LoVo (cell line): ENCODE measurements at places on chromosomes 13 and 19.

- peak; percentile 70 for DNase-seq
Measured at GRCh38 chr19:8158411-8159074, 9.2 kb upstream of the FBN3 start.

DNA sequence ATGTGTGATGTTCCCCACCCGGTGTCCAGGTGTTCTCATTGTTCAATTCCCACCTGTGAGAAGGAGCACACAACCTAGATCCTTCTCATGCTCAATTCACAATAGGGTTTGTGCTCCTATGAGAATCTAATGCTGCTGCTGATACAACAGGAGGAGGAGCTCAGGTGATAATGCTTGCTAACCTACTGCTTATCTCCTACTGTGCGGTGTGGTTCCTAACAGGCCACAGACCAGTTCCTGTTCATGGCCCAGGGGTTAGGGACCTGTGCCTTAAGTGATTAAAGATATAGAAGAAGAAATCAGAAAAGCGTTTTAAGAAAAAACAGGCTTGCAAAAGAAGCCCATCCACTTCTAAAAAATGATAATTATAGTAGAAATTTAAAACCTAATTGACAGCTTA, 17.5 kb downstream of the DLEU7 start:
- no peak for DNase-seq

DNA sequence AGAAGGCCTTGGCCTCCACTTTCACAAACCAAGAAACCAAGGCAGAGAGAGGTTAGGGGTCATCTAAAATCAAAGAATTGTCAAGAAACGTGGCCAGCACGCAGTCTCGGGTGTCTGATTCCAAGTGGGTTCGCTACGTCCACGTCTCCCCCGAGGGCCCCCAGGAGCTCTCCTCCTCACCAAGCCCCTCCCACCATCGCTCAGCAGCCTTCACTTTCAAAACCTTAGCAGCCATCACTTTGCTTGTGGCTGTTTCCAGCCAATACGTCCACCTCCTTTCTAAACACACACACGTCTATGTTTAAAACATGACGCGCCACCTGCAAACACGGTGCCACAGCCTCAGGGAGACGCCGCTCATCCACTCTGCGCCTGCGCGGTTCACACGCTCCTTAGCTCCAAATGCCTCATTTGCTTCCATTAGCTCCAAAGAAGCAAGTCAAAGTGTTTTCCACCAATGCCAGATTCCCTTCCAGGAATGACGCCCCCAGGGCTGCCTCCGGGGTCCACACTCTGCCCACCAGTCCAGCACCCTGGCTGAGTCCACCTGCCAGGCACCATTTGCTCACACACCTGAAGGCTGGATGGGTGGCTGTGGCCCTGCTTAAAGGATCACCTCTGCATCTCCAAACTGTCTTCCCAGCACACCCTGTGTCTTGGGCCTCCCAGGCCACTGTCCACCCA, 5.5 kb downstream of the RASA3 start:
- no peak for DNase-seq

DNA sequence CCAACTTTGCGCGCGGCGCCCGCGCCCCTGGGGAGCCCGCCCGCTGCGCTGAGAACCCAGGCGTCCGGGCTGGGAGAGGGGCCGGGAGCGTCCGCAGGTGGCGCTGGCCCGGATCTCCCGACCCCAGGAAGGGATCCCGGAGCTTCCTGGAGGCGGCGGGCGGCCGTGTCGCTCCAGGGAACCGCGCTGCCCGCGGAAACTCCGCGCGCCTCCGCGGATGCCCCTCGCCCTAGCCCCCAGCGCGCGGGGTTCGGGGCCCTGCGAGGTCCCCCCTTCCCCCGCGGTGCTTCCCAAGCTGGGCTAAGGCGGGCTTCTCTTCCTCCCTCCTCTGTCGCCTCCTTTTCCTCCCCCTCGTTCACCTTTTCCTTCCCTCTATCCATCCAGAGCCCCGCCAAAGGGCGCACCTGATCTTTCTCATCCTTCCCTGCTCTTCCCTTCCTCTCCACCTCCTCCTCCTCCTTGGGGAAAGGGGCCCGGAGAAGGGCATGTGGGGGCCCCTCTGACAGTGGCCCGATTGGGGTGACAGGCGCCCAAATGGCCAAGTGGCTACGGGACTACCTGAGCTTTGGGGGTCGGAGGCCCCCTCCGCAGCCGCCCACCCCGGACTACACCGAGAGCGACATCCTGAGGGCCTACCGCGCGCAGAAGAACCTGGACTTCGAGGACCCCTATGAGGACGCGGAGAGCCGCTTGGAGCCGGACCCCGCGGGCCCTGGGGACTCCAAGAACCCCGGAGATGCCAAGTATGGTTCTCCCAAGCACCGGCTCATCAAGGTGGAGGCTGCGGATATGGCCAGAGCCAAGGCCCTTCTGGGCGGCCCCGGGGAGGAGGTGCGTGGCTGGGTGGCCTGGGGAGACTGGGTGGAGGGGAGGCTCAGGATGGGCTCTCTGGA, 710 bp downstream of the SHD start:
- DNase-seq, result no peak

GRCh38 chr19:53877361-53877766, 4.6 kb upstream of the PRKCG start:
- no peak for DNase-seq

GRCh38 chr19:6003976-6004375, 26.0 kb upstream of the RANBP3 start:
- no peak for DNase-seq

DNA sequence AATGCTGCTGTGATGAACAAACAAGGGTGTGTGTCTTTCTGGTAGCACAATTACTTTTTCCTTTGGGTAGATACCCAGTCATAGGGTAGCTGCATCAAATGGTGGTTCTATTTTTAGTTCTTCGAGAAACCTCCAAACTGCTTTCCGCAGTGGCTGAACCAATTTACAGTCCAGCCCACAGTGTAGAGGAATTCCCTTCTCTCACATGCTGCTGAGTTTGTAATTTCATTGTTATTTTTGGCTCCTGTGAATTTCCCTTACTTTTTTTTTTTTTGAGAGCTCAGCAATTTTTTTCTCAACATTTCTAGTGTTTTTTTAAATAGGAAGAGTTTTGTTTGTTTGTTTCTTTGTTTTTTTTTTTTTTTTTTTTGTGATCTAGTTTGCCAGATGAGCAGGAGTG, 37.5 kb upstream of the ADGRE1 start:
- no peak for DNase-seq

DNA sequence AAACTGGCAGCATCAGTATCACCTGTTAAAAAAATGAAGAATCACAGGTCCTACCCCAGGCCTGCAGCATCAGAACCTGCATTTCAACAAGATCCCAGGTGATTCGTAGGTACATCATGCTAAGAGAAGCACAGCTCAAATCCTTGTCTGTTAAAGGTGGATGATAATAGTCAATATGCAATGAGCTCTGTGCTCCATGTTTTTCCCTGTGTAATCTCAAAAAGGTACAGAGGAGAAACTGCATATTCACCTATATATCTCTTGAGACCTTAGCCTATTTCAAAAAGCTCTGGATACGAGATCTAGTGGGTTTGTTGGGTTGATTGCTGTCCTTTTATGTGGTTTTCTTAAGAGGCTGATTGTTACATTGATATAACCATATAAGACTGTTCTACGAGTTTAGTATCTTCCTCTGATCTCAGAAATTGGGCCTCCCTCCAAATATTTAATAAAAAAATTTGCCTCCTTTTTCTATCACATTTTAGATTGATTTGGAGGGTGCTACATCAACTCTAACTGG, 148.9 kb downstream of the DCT start:
- DNase-seq, result no peak

DNA sequence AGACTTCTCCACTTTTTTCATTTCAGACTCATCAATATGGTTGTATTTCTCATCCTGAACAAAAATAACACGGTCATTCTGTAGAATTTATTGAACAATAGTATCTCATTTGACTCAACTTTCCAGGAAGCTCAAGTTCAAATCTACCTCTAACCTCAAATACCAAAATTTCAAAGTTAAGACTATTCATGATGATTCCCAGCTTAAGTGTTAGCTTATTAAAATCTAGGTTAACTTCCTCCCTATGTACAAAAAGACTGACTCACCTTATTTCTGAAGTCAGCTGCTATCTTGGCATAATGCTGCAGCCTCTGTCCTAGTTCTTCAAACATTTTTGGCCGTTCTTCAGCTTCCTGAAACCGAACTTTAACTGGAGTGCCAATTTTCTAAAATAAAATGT, 23.2 kb downstream of the HSPH1 start:
- DNase-seq, result no peak

- DNase-seq, result no peak
Measured at GRCh38 chr19:51136851-51137551, 5.1 kb upstream of the SIGLEC7 start.

DNA sequence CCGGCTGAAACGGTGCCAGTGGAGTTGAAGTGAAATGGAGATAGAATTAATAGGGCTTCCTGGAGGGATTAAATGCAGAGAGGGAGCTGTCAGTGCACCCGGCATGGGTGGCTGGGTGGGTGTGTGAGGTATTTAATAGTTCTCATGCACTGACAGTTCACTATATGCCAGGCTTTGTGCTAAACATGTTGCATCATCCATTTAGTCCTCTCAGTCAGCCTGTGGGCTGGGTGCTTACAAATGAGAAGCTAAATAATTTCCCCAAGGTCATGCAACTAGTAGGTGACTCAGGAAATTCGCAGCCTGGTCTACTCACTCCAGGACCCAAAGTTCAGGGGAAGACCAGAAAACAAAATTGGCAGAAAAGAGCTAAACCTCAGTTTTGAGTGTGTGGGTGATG, 63.5 kb upstream of the SPATA13 start:
- DNase-seq, result peak; percentile 9

GRCh38 chr13:60080850-60081249, 82.9 kb downstream of the DIAPH3 start:
- DNase-seq, result no peak

GRCh38 chr13:28493740-28494503, 1.0 kb downstream of the FLT1 start:
- no peak for DNase-seq

- DNase-seq, result no peak
Measured at GRCh38 chr13:24196593-24197197, 36.2 kb downstream of the SPATA13 start.

DNA sequence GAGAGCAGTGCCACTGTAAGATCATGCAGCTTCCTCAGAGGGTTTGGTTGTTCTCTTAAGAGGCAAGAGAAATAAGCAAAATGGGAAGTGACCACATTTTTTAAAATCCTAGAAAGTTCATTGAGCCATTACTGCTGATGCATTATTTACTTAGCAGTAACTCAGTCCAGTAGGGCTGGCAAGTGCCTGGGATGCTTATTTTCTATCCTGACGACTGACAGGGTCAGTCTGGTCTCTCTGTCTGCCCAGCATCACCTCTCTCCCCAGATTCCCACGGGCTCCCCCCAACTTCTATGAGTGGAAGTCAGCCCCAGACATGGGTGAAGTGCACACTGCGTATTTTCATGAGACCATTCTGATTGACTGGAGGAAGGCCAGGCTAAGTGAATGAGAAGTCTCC, 10.4 kb downstream of the SHISA2 start:
- no peak for DNase-seq

GRCh38 chr13:71695662-71696061, 171.3 kb downstream of the DACH1 start:
- DNase-seq, result no peak

DNA sequence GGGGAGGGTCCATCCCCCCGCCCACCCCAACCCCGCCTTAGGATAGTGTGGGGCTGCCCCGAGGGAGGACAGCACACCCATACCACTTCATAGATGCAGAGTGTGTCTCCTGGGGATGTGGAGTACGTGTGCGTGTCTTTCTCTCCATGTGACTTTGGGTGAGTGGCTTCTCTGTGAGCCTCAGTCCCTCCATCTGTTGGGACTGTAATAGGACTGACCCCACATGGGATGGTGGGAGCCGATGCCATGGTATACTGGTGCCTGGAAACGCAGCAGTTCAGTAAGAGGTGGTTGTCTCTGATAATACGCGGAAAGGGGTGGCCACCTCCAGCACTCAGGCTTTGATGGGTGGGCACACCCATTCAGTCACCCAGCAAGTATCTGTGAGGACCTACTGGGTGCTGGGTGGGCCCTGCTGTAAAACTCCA, 816 bp upstream of the PRKD2 start:
- DNase-seq, result no peak

- DNase-seq, result peak; percentile 4
Measured at GRCh38 chr13:30033681-30034457, 183.5 kb upstream of the UBL3 start.

DNA sequence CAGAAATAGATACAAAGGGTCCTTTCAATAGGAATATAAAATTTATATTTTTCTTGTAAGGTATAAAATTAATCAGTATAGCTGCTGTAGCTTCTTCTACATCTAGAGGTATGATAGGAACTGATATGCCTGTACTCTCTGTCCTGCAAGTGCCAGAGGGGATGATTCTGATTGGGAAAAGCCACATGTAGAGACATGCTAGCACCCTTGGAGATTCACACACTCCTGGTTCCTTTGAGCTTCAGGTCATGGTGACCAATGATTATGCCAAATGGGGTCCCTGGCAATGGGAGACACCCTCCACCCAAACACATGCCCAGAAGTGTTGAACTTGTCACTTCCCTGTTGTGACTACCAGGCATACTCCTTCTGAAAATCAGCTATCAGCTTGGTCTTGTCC, 14.7 kb upstream of the METTL21C start:
- no peak for DNase-seq

- DNase-seq, result no peak
Measured at GRCh38 chr13:53507741-53508140, 479.1 kb downstream of the OLFM4 start.

- no peak for DNase-seq
Measured at GRCh38 chr19:47110521-47111005, 3.0 kb downstream of the ZC3H4 start.

GRCh38 chr13:25585000-25585399, 213.2 kb downstream of the ATP8A2 start:
- no peak for DNase-seq

DNA sequence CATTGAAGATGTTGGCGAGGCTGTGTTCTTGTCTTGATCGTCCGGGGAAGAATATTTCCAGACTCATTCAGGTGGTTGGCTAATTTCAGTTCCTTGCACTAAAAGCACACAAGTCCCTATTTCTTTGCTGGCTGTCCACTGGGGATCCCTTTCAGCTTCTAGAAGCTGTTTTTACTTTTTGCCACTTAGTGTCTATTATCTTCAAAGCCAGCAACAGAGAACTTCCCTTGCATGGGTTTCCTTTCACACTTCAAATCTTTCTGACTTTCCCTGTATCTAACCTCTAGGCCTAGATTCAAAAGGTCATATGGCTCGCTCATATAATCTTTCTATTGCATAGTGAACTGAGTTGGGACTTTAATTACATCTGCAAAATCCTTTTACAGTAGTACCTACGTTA, 215.3 kb upstream of the PCDH9 start:
- DNase-seq, result no peak

DNA sequence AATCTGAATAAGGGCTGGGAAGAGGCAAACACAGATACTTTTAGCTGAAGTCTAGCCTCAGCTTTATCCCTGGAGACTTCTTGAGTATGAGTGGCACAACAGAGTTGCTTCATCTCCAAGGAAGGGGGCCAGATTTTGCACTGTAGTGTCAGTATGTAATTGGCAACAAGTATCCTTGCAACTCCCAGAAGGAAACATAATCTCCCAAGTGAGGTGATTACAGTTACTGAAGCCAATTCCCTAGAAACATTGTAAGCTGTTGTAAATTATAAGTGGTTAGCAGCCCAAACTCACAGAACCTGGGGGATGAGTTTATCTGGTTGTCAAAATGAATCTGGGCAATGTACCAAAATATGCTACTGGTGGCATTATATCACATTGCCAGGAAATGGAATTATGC, 2065.7 kb upstream of the PCDH20 start:
- no peak for DNase-seq

GRCh38 chr13:70034286-70034685, 73.3 kb upstream of the ATXN8OS start:
- no peak for DNase-seq

GRCh38 chr19:53086949-53087348, 16.3 kb downstream of the ZNF160 start:
- no peak for DNase-seq
